ENCODE measurements at places on chromosomes 5 and 9.

DNA sequence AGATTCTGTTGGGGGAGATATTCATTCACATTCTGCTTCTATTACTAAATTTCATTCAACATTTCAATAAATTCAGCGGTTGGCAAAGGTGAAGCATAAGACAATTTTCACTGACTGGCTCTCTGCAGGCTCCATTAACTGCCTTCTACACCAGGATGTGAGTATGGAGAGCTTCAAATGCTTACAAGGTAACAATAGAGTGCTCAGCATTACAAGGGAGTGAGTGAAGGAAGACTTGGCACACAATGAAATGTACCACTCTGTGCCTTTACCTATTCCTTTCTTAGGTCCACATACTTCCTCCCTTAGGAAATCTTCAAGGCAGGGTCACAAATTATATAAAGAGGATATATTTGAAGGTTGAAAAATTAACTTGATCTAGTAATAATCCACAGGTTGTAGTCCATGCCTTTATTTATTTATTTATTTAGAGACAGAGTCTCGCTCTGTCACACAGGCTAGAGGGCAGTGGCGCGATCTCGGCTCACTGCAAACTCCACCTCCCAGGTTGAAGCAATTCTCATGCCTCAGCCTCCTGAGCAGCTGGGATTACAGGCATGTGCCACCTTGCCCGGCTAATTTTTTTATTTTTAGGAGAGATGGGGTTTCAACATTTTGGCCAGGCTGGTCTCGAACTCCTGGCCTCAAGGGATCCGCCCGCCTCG lies 76.6 kb upstream of the FAM169A start:
- no peak for DNase-seq

DNA sequence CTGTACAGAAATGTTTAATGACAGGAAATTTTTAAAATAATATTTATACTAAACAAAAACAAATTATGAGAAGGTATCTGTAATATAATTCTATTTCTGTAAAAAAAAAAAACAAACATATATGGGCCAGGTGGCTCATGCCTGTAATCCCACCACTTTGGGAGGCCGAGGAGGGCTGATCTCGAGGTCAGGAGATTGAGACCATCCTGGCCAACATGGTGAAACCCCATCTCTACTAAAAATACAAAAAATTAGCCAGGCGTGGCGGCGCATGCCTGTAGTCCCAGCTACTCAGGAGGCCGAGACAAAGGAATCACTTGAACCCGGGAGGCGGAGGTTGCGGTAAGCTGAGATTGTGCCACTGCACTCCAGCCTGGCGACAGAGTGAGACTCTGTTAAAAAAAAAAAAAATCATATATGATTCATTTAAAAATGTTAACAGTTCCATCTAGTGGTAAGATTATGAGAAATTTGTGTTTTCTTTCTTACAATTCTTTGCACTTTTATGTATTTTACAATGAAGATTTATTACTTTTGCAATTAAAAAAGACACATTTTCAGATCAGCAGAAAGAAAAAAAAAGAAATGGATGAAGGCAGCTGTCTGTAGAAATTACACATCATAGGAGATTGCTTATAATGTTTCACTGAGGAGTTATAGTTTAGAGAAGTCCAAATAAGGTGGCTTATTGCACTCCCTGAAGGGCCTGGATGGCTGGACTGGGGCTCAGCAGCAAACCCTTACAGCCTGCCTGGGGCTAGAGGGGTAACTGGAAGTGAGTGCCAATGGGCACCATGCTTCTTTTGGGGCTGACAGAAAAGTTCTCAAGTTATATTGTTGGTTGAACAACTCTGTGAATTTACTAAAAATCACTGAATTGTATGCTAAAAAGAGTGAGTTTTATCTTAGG lies 20.3 kb downstream of the C9orf153 start:
- DNase-seq = no peak

DNA sequence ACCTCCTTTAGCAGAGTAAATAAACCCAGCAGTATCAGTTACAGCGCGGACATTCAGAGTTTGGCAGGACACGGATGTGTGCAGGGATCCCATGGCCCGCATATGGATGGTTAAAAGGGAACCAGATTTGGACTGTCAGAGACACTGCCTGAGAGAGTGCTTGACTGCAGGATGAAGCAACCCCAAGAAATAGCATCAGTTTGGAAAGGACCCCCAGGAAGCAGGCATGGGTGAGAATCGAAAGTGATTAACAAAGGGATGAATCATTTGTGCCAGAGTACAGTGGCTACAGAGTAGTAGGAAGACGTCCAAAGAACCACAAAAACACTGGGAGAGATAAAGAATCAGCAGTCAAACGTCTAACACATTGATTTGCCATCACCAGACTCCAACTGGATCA lies 5.5 kb downstream of the C7 start:
- peak; percentile 60 for DNase-seq

DNA sequence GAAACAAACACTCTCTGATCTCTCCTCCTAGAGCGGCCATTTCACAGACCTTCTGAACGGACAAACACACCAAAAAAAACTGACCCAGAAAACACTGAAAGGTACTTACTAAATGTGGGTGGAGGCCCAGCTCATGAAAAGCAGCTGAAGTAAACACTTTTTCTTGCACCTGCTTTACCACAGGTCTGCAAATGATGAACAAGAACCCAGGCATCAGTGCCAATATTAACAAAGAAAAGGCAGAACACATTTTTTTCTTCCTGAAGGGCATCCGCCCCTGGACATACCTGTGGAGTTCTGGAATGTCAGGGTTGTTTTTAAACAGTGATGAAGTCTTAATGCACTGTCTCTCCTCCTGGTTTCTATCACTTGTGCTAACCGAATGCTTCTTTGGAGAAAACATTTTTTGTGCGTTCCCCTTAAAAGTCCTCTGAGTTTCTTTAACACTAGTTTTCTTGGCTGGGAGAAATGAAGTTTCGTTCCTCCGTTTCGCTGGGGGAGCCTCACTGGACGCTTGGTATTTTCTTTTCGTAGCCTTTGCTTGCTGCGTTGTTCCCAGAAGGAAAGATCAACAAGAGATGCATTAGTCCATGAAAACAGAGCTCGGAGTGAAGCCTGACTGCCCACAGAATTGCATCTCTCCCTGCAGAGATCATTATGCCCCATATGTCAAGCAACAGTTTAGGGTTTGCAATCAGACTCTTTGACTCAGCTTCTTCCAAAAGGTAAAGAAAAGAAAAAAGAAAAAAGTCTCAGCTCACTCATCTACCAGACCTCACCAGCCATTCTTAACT lies 7.4 kb downstream of the DDX31 start:
- no peak for DNase-seq

GRCh38 chr5:172436879-172437369 lies 17.4 kb downstream of the SH3PXD2B start:
- DNase-seq = no peak

GRCh38 chr9:69168709-69169217 lies 5.3 kb upstream of the TJP2 start:
- no peak for DNase-seq

DNA sequence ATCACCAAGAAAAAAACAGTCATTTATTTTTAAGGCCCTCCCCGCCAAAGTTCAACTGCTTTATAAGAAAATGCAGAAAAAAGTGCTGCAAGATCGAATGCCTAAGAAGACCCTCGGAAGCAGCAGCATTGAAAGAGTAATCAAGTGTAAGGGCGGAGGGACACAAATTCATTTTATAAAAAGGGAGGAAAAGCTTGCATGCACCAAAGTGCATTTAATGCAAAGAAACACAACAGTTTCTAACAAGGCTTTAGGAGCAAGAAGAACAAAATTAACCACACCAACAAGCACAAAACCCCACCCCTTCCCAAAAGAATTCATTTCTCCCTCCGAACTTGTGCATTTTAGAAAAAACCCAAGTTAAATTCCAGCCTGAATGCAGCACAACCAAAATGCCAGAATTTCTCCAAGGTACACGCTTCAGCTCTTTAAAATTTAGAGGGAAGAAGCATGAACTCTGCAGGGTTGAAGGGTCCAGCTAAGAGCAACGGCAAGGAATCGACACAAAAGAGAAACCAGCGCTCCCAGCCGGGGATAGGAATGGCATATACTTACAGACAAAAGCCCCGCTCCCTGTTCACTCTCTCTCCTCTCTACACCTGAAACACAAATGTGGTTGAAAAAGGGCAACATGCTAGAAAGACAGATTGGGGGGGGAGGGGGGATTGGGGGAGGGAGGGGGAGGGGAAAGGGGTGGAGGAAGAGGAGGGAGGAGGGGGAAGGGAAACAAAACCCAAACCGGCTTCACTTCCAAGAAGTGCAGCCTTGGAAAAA lies at the start of gene NREP:
Gene NREP (minus strand): TSS at position 614 of the 774 bp plus-strand sequence. CDS start 1,422 bp downstream, outside the sequence.
- no peak for DNase-seq

DNA sequence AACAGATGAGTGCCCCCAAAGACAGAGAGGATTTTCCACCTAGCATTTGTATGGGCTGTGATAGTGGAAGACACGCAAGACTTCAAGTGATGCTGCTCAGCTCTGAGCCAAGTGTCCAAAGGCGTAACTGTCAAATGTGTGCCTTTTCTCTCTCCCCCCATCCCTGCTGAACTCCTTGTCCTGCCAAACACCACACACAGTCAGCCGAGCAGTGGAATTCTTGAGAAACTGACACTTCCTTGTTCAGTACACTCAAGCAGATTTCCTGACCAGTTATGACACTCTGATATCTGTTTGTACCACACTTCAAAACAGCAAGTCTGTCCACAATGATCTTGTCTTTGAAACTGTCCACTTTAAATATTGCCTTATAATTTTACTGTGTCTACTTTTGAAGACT lies 166.4 kb downstream of the PIK3R1 start:
- no peak for DNase-seq

DNA sequence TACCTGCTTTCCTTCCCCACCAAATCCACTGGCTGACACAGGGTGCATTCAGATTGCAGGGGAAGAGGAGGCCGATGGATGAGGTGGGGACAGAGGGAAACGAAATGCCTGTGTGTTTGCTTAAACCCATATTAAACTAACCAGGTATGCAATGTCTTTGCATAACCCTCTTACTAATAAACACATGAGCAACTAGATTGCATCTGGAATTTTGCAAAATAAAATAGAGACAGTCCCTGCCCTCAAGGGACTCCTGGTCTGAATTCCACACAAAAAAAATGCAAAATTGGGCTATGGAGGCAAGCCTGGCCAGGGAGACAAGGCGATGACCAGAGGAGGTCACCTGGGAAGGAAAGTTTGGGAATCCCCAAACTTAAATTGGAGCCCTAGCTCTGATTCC lies 202.9 kb downstream of the ACTL7B start:
- DNase-seq = no peak

GRCh38 chr5:125295405-125295872 lies 549.0 kb upstream of the ZNF608 start:
- DNase-seq = peak; percentile 15

GRCh38 chr5:38154615-38155204 lies 103.6 kb upstream of the EGFLAM start:
- no peak for DNase-seq

DNA sequence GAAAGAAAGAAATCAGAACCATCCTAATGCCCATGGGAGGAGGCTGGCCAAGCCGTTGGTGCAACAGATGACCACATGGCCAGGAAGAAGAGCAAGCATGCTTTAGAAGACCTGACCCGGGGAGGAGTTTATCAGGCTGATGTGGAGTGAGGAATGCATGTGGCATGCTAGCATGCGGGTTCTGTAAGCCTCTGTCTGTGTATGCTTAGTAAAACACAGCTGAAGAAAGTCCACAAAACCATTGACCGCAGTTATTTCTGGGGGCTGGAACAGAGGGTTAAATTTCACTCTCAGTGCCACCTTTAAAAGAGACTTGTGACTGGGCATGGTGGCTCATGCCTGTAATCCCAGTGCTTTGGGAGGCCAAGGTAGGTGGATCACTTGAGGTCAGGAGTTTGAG lies 19.1 kb downstream of the GFI1B start:
- DNase-seq = no peak

GRCh38 chr9:81868145-81868544 lies 60.1 kb upstream of the SPATA31D4 start:
- peak; percentile 27 for DNase-seq

GRCh38 chr5:152089644-152090043 lies 165.0 kb upstream of the GLRA1 start:
- DNase-seq = no peak

GRCh38 chr9:9730174-9730573 lies 882.6 kb downstream of the PTPRD start:
- no peak for DNase-seq

- DNase-seq = no peak
Measured at GRCh38 chr5:87076931-87077330, 190.8 kb upstream of the RASA1 start.

DNA sequence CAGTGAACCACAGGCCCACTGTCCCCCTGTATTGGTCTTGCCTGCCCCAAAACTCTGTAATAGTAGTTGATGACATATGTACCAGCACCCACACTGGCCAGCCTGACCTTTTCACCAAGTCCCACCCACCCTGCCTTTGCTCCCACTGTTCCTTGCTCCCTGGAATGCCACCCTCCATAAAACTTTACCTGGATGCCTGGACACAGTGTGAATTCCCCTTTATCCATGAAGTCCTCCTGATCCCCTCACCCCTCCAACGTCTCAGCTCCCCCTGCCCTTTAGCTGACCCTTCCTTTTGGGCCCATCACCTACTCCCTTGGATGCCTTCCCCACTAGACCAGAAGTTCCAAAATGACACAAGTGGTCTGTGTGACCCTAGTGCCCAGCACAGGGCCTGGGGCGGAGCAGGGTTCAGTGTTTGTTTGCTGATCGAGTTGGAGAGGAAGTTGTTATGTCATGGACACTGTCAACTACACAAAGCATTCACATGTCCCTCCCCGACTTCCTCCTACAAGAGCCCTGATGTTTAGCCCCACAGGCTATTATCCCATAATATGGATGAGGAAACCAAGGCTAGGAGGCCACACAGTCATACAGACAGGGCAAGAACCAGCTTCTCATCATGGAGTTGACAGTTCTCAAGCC lies 16.1 kb downstream of the AMBP start:
- DNase-seq = no peak

DNA sequence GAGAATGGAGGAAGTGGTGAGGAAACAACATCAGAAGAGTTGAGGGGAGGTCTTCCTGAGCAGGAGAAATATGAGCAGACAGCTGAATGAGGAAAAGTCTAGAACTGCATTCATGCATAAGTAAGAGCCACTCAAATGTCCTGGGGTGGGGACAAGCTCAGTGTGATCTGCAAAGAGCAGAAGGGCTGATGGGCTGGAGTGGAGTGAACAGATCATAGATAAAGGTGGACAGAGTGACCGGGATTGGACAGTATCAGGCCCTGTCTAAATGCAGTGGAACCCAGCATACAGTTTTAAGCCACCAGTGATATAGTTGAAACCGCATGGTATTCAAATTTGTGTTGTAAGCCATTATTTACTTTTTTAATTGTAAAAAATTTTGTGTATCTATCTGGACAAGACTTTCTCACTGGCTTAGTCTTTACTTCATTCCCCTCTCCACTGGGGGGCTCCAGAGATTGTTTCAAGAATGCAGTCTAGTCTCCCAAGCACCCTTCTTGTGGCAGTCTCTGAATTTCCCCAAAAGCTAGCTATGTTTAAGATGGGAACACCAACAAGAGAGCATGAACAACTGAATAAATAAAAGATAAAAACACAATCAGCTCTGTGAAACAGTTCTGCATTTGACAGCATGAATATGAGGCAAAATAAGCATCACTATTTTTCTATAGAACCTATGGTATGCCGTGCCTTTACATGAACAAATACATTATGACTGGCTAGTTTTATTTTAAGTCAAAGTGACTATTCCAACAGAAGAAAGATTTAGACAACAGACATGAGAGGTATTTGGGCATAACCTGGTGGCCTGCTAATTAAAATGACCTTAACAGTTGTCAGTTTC lies 10.7 kb upstream of the STK32A start:
- peak; percentile 37 for DNase-seq
